ENCODE measurements at places on chromosomes 1 and 21.

DNA sequence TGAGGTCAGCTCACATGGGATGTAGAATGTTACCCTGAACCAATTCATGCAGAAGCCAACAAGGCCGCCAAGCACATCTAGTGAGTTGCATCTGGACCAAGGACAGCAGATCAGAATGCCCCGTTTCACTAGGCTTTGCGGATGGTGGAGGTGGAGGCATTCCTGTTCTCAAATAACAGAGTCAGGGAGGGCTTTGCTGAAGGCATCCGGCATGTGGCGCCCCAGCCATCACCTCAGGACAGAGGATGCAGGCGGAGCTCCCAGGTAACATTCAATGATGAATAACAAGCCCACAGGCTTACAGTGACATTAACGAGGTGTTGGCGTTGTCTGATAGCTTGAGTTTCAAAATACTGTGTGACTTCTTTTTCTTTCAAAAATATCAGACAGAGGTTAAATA lies 476.2 kb downstream of the CAMTA1 start:
- no peak for DNase-seq

- no peak for DNase-seq
Measured at GRCh38 chr1:174724219-174724618, 275.5 kb upstream of the CACYBP start.

DNA sequence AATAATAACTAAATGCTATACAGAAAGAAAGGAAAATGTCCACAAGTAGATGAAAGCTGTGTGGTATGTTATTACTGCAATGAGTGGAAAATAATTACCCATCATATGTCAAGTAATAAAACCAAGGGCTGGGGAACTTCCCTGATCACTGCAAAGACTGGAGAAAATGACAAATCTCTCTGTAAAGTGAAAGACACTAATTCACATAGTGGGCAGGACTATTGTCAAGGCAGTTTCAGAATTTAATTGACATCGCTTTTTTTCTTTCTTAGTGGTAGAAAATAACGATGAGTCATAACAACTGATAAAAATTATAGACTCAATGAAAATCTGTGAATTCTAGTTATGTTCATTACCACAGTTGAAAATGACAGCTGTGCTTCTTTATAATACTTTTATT lies 153.7 kb upstream of the ST6GALNAC5 start:
- DNase-seq = no peak

DNA sequence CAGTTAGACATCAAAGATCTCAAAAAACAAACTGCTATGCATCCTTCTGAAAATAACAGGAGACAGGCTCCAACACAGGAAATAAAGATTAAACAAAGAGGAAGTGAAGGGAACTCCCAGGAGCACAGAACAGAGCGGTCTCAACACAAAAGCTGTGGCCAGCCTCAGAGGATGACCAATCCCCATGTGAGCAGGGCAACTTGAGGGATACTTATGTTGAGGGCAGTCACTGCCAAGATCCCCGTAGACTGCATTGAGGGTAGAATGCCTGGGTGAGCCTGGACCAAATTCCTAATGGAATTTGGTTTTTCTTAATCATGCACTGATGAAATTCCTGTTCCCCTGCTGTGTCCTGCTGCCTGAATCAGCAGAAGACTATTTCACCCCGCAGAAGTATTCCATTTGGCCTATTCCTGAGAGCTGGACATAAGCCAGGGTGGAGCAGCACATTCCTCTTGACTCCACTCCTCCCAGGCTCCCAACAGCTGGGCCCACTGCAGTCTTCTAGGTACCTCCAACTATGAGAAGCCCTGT lies 49.0 kb downstream of the JAK1 start:
- DNase-seq = peak; percentile 99

DNA sequence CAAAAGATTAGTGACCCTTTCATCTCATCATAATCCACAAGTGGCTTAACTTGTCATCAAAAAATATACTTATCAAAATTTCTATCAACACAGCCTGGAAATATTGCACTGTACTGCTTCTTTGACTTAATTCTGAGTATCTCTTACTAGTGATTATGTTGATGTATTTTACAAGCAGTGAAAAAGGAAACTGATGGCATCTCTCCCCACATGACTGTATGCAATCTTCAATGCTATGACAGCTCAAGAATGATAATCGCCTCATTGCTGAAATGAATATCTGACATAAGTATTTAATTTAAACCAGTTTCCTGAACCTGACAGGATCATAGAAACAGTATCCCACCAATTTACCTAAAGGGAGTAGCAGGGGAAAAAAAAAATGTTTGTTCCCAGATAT lies 79.5 kb downstream of the DPYD start:
- no peak for DNase-seq

- DNase-seq = peak; percentile 57
Measured at GRCh38 chr1:157580179-157580827, 17.6 kb downstream of the FCRL4 start.

DNA sequence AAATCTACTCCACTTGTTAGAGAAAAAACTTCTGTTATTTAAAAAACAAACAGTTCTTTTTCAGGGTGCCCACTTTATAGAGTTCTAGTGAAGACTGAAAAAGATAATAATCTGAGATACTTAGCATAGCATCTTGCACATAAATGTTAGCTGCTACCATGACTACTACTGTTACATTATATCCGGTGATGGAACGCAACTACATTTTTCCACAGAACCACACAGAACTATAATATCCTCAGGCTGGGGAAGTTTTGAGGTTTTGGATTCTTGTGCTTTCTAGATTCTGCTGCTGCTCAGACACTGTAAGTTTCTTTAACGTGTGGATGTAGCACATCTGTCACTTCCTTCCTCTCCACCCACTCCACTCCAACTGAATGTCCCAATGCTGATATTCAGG lies 110.3 kb downstream of the PTPN14 start:
- peak; percentile 24 for DNase-seq

GRCh38 chr1:235147269-235147668 lies 13.8 kb downstream of the RBM34 start:
- no peak for DNase-seq

DNA sequence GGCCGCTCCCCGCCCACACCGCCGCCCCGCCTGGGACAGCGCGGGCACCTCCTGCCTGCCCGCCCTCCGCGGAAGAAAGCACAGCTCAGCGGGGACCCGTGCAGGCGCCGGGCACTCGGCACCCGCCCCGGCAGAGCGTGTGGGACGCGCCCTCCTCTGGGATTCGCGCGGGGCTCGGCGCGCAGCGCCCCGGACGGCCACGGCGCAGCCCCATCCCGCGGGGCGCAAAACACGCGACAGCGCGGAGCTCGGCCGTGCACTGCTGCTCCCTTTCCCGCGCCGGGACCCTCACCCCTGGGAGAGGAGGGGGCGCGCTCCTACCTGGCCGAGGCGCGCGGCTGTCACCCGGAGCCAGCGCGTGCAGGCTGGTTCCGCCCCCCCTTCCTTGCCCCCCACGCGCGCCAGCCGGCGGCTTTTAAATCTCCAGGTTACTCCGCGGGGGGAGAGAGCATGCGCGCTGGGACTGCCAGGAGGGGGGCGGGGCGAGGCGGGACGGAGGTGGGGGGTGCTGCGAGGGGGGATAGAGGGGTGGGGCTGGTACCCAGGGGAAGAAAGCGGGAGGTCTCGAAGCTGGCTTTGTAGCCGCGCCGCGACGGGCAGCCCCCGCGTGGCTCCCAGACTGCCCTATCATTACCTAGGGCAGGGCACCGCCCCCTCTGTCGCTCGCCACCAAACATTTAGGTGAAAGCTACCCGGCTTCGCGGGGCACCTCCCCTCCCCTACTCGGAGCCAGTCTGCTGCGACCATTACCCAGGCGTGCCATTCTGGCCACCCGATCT lies at the start of gene SLC45A3:
TSS of gene SLC45A3 (minus strand) at position 437 of the 779 bp plus-strand sequence. CDS start 15,853 bp downstream, outside the sequence.
- no peak for DNase-seq

GRCh38 chr1:52633291-52633754 lies 355 bp downstream of the SHISAL2A start:
- DNase-seq = no peak

GRCh38 chr21:34844924-34845238 lies 176.1 kb downstream of the CLIC6 start:
- no peak for DNase-seq

DNA sequence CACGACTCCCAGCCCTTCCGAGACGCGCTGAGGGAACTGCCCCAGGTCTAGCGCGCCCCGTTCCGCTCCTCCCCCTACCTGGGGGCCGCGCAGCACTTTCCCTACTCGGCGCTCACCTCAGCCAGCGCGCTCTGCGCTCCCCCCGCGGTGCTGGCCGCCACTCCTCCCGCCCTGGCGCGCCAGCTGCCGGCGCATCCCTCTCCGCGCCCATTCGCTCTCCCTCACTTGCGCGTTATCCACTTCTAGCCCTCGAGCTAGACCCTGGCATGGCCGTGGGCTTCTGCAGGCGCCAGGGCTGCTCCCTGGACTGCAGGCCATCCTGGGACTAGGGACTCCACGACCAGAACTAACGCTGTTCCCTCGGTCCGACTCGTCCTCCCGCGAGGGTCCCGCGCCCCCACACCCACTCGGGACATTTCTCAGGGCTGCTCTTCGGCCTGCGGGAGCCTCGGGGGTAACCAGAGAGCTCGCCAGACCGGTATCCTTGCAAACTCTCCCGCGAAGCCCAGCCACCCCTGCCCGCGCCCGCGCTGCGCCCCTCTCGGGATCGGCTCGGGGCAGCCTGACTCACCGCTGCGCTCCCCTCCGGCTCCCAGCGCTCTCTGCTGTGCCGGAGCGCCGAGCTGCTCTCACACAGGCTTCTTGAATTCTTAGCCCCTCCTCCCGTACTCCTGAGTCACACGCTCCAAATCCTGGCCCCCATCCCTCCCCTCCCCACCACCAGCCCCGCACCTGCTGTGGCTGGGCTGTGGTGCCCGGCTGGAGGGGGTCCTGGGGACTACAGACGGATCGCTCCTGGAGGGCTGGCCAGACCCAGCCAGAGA lies at the start of gene NGF:
TSS of gene NGF (minus strand) at position 617 of the 824 bp plus-strand sequence. CDS start 51,454 bp downstream, outside the sequence.
- peak; percentile 78 for DNase-seq

- DNase-seq = no peak
Measured at GRCh38 chr1:173210283-173210682, 3.2 kb upstream of the TNFSF4 start.

DNA sequence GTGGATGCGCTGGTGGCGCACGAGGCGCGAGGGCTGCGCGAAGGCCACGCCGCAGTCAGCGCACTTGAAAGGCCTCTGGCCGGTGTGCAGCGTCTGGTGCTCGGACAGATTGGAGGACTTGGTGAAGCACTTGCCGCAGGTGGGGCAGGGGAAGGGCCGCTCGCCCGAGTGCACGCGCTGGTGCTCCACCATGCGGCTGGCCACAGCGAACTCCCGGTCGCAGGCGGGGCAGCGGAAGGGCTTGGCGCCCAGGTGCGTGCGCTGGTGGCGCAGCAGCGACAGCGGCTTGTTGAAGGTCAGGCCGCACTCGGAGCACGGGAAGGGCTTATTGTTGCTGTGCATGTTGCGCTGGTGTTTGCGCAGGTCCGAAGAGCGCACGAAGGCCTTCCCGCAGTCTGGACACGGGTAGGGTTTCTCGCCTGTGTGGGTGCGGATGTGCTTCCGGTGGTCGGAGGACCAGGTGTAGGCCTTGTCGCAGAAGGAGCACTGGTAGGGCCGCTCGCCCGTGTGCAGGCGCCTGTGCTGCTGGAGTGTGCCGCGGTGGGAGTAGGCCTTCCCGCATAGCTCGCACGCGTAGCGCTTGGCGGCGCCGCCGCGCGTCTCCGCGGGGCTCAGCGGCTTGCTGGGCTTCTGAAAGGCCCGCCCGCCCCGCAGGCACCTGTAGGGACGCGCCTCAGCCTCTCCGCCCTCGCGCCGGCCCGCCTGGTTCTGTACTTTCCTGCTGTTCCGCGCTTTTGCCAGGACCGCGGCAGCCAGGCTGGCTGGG lies 4.7 kb downstream of the ZNF648 start:
- DNase-seq = no peak

DNA sequence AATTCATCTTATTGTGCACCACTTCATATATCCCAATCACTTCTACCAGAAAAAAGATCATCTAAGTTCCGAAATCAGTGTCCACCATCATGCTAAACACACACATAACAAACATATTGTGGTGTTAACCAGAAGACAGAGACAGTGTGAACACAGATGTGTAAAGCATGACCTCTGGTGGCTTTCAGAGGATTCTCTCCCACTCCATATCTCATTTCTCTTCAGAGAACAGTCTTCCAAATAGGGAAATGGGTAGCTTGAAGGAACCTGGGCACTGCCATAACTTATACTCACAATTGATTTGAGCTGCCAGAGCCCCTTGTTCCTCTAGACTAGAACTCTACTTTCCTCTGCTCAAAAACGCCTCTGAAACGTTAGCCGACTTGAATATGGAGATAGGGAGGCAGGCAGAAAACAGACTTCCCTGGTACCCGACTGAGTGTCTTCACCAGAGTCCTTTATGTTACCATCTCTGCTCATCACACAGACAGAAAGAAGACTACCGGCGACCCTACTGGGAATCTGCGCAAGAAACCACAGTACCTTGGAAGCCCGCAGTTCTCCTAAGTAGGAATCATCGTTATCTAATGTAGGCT lies 1.8 kb upstream of the ELAPOR1 start:
- peak; percentile 41 for DNase-seq

GRCh38 chr21:27225940-27226339 lies 259.1 kb upstream of the ADAMTS5 start:
- no peak for DNase-seq

DNA sequence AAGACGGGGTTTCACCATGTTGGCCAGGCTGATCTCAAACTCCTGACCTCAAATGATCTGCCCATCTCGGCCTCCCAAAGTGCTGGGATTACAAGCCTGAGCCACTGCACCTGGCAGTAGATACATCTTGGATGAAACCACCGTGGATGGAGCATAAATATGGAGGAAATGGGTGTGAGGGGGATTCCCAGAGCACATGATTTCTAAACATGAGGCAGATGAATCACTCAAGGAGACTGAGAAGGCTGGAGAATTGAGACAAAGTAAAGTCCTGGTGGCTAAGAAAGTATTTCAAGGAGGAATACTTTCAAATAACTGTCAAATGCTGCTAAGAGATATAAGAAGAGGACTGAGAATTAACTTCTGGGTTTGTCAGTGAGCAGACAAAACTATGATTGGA lies 5.4 kb upstream of the PGBD5 start:
- no peak for DNase-seq

- no peak for DNase-seq
Measured at GRCh38 chr1:56435434-56436262, 143.7 kb downstream of the PLPP3 start.

- peak; percentile 43 for DNase-seq
Measured at GRCh38 chr1:21706151-21706835, 37.1 kb upstream of the RAP1GAP start.

DNA sequence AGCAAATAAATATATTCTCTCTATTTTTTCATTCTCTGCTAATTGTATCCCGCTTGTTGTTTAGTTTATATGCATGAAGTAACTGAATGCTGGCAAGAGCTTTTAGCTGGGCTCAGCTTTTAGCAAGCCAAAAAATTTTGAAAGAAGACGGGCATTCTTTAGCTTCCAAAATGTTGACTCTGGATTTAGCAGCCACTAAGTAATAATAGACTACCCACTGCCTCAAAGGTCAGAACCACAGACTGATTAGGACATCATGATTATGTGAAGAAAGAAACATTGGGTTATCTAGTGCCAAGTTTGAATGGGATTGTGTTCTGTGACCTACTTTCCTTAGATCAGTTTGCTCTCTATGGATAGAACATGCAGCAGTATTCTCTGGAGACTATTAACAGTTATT lies 80.3 kb upstream of the DPH5 start:
- peak; percentile 7 for DNase-seq
